ENCODE measurements at places on chromosomes 12 and 14. TPM values are rescaled to one million over a fixed set of nuclear protein-coding genes. Genes with fewer than 3 reads are reported as not detected.

DNA sequence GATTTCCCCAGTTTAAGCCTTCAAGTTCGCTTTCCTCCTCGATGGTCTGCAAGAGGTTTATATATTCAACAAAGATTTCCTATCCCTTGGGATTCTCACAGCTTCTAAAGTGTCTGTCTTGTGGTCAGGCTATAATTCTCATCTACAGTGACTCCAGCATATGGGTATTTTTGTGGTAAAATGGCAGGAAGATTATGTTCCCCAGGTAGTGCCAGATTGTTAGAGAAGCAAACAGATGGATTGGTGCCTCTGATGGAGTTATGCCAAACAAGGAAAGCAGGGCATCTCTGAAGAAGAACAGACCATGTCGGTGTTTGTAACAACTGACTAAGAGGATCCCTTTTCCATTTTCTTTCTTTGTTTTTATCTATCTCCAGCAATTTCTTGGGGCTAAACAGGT is 5.5 kb upstream of the CCDC175 start:
- DNase-seq, result no peak

DNA sequence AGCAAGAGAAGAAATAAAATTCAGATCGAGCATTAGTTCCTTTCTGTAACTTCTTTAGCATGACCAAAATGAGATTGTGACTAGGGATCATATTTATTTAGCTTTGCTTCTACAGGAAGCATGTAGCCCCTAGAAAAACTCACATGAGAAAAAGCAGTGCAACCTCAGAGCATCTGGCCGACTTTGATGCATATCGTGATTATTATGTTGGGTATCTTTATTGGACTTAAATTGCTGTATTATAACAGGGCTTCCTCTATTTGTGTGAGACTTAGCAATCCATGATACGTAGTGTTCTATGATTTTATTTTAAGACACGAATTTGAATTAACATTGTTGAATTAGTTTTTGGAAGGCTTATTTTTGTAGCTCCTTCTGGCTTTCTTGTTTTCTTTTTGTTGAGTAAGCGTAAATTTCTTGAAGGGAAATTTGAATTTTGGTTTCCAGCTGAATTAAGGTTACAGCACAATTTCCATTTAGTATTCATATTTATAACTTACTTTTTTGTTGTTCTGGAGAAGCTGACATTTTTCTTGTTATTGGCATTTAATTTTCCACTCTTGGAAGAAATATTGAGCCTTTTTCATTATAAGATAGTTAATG is 33.9 kb downstream of the WASHC4 start:
- DNase-seq, result no peak

- DNase-seq, result no peak
These were observed 1.3 kb upstream of the ASCL1 start for GRCh38 chr12:102955926-102956737.

DNA sequence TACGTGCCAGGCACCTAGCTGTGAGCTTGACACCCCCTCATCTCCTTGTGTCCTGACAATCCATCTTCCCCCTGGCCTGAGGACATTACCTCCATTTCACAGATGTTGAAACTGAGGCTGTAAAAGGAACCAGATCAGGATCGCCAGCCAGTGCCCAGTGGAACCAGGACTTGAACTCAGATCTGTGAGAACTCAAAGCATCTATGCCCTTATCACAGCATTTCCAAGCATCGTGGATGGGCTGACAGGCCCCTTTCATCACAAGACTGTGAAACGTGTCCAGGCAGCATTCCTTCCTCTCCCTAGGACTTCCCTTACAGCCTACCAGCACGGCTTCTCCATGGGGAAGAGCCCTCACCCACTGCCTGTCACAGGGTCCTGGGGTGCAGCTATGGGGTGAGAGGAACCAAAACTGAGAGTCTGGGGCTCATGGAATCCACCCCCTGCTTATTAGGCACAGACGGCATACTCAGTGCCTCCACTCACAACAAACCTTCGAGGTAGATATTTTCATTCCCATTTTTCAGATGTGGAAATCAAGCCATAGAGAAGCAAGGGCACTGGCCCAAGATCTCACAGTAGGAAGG is 26.9 kb downstream of the CMKLR1 start:
- DNase-seq, result no peak

DNA sequence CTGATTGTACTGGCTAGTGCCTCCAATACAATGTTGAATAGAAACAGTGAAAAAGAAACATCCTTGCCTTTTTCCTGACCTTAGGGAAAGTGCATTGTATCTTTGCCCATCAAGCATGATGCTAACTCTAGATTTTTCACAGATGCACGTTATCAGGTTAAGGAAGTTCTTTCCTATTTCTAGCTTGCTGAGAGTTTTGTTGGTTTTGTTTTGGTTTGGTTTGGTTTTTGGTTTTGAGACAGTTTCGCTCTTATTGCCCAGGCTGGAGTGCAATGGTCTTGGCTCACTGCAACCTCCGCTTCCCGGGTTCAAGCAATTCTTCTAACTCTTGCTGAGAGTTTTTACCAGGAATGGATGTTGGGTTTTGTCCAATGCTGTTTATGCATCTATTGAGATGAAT is 89.0 kb downstream of the BRMS1L start:
- no peak for DNase-seq

GRCh38 chr12:55906056-55906455 is 21.6 kb downstream of the PYM1 start:
- DNase-seq, result no peak

GRCh38 chr12:109606320-109607028 is 32.9 kb downstream of the MVK start:
- DNase-seq, result no peak

DNA sequence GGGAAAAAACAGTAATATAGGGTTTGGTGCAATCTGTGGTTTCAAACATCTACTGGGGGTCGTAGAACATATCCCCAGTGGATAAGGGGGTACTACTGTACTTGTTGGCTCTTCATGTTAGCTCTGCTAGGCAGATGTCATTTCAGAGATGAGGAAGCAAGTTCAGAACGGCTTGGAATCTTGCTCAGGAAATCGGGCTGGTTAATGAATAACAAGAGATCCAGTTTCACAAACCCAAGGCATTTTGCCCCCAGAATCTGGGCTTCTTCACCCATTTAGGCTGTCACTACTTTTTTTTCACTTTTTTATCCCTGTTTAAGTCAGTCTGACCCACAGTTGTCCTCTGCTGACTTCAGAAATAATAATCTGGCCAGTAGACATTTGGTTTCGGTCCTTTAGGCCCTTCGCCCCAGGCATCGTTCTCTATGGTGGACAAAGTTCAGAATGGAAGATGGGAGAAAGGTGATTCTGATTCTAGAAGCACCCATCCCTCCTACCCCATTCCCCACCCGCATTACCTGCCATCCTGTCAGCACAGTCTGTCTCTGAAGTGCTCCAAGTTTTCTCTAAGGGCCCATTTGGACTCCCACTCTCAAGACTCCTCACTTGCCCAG is 4.5 kb downstream of the SUOX start:
- no peak for DNase-seq

Gene MIP
- 0.22 TPM for polyA plus RNA-seq

Gene KTN1
- 183 TPM for polyA plus RNA-seq

Gene RPL10L
- not detected for polyA plus RNA-seq

Gene TAS2R30
- polyA plus RNA-seq, result not detected

Gene PDE6H
- polyA plus RNA-seq, result not detected

All from right renal pelvis (tissue), 4 donors.